Activated CD4-positive, CD25-positive, alpha-beta regulatory T cell treated with anti-CD3 and anti-CD28 coated beads, Interleukin-2, amount 50 U/mL, for 16 hours (primary cell): ENCODE measurements at places on chromosomes 7 and 10.

GRCh38 chr10:10902951-10903350, 114.7 kb upstream of the CELF2 start:
- DNase-seq = no peak

DNA sequence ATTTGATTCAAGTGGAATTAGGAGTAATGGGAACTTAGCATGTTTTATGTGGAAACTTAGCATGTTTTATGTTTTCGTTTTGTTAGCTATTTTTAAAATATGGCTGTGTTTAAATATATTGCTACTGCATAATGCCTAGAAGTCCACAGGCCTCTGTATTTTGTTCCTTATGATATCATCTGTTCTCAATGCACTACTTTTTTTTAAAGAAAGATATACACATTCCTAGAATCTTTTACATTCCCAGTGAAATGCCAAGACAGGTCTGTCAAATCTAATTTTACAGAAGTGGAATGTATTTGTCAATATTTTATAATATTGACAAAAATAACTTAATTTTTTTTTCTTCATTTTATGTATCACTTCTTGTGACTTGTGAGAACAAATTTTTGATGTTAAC, 51.6 kb downstream of the ST7 start:
- no peak for DNase-seq

GRCh38 chr10:73586583-73586984, 4.6 kb downstream of the USP54 start:
- no peak for DNase-seq

GRCh38 chr7:109003742-109004141, 434.1 kb downstream of the DNAJB9 start:
- DNase-seq = no peak

DNA sequence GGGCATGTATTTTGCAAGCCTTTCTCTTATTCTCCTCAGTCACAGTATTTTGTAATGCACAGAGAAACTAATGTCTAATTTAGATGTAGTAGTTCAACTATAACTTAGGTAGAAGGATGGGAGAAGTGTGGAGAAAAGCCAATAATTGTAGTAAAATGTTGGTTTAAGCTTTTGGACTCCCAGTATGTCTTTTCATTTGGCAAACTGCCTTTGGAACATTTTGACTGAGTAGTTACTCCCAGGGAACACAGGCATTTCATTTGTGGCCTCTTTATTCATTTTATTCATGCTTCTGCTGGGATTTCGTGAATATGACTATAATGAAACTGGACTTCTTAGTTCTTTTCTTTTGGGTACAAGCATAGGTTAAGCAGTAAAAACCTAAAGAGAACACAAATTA, 79.0 kb downstream of the EXOC4 start:
- DNase-seq = no peak

DNA sequence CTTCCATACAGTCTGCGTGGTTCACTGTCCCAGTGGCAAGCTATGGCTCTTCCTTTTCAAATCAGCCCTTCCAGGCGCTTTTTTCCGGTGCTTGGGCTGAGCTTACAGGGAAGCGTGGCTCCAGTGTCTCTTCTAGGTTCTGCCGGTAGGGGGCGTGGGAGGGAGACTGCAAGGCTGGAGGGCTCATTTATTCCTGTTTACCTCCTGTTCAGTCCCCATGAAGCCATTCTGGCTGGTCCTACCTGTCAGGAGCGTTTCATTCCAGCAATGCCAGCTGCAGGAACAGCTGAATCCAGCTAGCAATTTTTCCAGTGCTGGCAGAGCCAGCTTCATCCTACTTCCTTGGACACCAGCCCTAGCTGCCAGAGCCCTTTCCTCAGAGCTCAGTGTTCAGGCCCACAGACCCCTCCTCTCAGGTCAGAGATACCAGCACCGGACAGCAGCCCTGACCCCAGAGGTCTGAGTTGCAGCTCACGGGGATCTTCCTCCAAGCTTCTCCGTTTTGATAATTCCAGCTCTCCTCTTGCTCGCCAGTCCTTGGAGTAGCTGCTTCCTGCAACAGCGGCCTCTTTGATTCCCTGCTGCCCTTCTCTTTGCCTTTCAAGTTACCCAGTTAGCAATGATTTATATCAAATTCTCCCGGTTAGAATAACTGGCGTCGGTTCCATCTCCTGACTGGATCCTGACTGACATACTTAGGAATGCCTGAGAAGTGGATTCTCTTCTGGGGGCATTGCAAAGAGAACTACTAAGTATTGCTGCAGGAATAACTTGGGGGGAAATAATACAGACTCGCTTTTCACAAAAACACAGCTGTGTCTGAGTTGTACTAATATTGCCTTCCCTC, 129.8 kb downstream of the FRMD4A start:
- no peak for DNase-seq

- no peak for DNase-seq
Measured at GRCh38 chr10:121838149-121838548, 89.7 kb downstream of the ATE1 start.

DNA sequence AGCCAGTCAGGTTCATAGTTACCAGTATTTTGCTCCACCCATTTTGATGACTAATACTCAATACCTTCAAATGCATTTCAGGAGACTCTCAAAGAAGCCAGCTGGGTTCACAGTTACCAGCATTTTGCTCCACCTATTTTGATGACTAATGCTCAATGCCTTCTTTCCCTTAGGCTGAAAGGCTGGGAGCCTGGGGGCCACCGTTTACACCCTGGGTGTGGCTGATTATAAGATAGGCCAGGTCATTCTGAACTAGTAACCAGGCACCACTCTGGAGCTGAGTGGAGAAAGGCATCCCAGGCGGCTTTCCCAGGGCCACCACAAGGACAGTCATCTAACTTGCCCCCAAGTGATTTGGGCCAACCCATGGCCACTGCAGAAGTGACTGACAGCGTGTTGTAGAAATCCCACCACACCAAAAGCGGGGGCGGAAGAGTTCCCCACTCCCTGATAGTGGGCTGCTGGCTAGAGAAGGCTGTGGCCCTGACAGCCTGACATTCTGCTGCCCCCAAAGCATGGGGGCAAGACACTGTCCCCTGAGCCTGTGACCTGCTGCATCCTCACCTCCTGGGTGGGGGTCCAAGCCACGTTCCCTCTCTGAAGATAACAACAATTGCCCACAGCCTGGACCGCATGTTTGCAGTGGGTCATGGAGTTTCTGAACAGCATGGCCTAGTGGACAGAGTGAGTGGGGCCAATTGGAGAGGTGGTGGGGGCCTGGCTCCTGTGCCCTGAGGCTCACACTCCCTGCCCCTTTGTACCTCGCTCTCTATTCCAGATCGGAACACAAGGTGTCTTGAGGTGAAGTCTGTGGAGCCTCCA, 23.0 kb upstream of the ZNF488 start:
- DNase-seq = no peak

DNA sequence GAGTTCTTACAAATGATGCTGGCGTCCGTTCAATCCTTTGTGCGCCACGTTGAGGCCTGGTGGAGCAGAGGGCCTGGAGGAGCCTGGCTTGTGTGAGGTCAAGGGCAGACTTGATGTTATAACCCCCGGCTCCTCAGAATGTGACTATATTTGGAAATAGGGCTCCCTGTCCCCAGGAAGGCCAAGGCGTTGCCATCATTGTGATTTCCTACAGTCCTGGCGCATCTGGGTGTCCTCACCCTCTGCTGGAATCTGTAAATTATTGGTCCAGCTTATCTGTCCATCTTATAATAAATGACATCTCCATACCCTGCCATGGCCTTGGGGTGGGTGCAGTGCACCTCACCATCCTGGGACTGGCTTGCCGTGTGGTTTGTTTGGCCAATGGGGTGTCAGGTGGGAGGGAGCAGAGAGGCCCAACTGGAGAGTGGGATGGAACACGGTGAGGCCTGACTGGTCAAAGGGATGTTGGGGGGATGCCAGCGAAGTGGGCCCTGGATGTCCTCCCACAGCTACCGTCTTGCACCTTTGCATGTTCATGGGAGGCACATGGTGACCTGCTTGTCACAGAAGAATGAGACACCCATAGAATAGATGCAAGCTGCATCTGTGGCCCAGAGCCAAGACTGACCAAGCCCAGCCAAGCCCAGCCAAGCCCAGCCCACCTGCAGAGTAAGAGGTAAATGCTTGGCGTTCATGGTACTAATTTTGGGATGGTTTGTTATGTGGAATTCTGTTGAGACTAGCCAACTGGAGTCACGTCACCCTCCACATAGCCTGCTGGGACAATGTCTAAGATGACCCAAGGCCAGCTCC, 11.1 kb upstream of the LRRC27 start:
- DNase-seq = no peak

GRCh38 chr7:41875513-41875912, 172.6 kb upstream of the INHBA start:
- no peak for DNase-seq
